ENCODE measurements at places on chromosomes 11 and 22.

DNA sequence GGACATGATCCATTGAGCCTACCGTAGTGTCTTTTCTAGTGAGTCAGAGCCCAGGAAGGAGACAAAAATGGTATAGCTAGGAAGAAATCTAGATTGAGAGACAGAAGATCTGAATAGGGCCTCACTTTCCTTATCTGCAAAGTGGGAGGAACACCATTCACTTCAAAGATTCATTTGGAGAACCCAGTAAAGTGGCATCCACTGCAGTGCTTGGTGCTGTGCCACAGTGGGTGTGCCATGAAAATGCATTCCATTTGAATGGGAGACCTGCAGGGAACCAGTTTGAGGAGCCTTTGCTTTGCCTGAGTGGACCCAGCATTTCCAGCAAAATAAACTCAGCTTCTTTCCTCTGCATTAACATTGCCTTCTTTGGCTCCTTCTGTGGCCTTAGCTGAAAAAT lies 470.5 kb upstream of the CADM1 start:
- DNase-seq, result no peak

DNA sequence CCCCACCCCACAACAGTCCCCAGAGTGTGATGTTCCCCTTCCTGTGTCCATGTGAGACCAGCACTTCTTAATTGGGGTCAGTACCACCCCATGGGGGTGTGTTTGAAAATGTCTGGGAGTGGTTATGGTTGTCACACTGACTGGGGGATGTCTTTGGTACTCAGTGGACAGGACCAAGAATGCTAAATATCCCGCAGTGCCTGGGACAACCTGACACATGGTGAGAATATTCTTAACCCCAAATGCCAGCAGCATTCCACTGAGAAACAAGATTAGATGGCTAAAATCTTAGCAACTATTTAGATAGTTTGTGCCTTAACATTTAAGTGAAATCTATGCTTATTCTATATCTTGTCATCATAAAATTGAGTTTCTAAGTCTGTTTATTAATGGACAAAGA lies 177.5 kb upstream of the ZBED5 start:
- no peak for DNase-seq

DNA sequence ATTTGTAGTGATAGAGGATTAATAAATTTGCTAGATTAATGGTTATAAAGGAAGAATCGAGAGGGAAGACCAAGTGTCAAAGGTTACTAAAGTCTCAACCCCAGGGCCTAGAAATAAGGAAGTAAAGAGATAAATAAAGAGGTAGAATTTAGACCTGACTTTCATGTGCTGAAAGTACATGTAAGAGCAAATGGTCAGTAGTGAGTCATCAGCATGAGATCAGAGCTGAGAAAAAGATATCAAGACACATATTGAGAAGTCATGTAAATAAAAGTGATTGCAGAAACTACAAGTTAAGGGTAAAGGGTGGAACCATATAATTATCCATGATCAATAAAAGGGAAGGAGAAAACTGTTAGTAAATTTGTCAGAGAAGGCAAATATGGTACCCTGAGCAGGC lies 1.4 kb upstream of the OR8B8 start:
- no peak for DNase-seq

DNA sequence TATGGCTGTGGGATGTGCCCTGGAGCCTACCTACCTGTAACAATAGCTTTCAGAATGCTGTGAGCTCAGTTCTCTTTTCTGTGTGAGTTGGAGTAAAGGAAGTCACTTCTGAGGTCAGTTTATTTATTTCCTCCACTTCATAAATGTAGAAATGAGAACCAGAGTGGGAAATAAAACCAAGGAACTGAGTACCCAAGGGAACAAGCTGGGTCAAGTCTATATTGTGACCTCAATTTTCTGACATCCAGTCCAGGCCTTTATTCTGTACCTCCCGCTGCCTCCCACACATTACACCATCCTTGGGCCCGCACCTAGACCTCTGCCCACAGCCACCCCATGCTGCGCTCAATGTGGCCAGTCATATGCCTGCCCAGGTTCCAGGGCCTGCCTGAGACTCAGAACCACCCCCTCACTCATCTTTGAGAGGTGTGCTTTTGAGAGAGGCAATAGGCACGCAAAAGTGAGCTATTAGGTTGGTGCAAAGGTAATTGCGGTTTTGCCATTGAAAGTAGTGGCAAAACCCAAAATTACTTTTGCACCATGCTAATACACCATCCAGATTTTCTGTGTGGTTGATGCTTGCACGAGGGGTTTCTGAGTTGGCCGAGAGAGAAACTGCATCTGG lies 9.8 kb downstream of the MS4A6E start:
- no peak for DNase-seq

DNA sequence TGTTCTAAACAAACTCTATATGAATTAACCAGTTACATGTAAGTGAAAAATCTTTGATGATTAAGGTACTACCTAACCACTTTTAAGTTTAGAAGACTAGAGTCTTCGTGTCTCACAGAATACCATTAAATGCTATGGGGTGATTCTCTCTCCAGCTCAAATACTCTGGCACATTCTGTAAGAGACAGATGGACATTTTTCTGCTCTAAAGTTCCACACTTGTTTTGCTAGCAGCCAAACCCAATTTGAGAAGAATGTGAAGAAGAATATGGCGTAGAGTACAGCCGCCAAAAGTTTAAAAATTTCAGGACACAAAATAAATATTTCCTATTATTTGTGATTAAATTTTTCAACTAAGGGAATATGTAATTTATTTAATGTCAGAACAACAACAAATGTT lies 339.1 kb downstream of the GUCY1A2 start:
- DNase-seq, result no peak

DNA sequence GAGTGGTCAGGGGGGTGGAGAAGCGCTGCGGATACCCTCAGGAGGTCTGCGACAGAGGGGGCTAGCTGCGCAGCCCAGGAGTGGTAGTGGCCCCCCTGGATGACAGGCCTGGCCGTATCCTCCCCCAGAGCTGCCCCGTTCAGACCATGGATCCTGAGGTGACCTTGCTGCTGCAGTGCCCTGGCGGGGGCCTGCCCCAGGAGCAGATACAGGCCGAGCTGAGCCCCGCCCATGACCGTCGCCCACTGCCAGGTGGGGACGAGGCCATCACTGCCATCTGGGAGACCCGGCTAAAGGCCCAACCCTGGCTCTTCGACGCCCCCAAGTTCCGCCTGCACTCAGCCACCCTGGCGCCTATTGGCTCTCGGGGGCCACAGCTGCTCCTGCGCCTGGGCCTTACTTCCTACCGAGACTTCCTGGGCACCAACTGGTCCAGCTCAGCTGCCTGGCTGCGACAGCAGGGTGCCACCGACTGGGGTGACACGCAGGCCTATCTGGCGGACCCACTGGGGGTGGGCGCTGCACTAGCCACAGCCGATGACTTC lies 505 bp downstream of the NUDT22 start:
- peak; percentile 70 for DNase-seq

DNA sequence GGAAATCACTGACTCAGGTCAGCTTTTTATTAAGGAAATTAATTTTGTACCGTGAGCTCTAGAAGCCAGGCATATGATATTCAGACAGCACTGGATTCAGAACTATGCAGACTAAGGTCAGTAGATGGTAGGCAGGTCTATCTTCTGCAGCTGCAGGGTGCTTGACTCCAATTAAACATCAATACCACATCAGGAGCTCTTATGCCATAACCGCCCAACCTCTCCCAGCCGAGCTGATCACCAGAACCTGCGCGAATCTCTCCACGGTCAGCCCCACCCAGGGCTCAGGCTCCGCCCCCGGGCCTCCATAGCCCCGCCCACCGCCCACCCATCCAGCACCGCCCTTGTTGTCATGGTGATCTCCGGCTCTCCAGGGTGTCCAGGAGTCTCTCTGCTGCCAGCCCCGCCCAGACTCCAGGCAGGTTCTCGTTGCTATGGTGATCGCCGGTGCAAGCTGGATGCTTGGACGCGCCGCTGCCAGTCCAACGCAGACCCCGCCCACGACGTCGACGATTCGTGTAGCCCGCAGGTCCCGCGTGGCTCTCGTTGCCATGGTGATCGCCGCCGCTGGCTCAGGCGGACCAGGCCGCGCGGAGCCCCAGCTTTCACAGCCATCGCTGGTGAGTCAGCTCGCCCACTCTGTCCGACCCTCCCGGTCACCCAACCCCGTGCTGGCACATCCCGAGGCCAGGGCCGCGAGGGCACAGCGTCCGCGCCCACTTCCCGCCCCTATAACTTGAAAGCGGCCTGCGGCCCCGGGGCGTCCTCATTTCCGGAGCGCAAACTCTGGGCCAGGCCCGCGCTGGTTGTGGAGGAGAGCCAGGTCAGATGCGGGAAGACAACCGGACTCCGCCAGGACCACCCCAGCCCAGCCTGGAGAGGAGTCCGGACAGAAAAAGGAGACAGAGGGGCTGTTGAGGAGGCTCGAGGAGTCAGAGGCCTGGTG lies at the start of gene RAB36:
Gene RAB36, plus strand, starts transcription at position 546 of the 946 bp plus-strand sequence. CDS start 1,140 bp downstream, outside the sequence.
- DNase-seq, result peak; percentile 90

All from activated CD4-positive, alpha-beta T cell treated with anti-CD3 and anti-CD28 coated beads for 48 hours (primary cell).